ENCODE measurements at places on chromosomes 2 and 18. TPM values are rescaled to one million over a fixed set of nuclear protein-coding genes. Genes with fewer than 3 reads are reported as not detected.

Gene LMAN2L
- total RNA-seq = 14.7 TPM

Gene MERTK
- 76.5 TPM for total RNA-seq

Gene SLC30A3
- total RNA-seq = 5.4 TPM

Gene PLEKHH2
- 18.3 TPM for total RNA-seq

Gene SERPINB7
- not detected for total RNA-seq

Gene OXER1
- total RNA-seq = 1.5 TPM

Gene PMAIP1
- total RNA-seq = 0.58 TPM

Gene SFXN5
- 31.2 TPM for total RNA-seq

Gene KIF5C
- total RNA-seq = 47.4 TPM

Gene RPRM
- total RNA-seq = 12.9 TPM

Gene C1QL2
- not detected for total RNA-seq

Gene RNF144A
- 71.6 TPM for total RNA-seq

Gene REG1A
- total RNA-seq = 8.5 TPM

Gene CDK5R2
- total RNA-seq = 1.7 TPM

Gene UGT1A7
- total RNA-seq = 2.8 TPM

Gene PAX8
- 10.1 TPM for total RNA-seq

Gene IL1A
- not detected for total RNA-seq

Gene DAPL1
- total RNA-seq = 59.3 TPM

Gene TTC39C
- total RNA-seq = 49.4 TPM

Gene PLCD4
- total RNA-seq = 1.2 TPM

Gene HOXD10
- not detected for total RNA-seq

Gene REG3A
- total RNA-seq = 1.7 TPM

Gene VWC2L
- total RNA-seq = not detected

Gene SNTG2
- total RNA-seq = 0.28 TPM

Gene LRRC30
- not detected for total RNA-seq

Gene GALR1
- 1.1 TPM for total RNA-seq

Gene PROKR1
- not detected for total RNA-seq

Gene SPATA3
- total RNA-seq = not detected

Gene RSAD2
- 4.3 TPM for total RNA-seq

Gene ATIC
- total RNA-seq = 83.2 TPM

Gene XDH
- total RNA-seq = not detected

Gene RTP5
- total RNA-seq = not detected

Gene PSD4
- total RNA-seq = 164 TPM

Gene IL36G
- not detected for total RNA-seq

Gene MYL1
- 0.49 TPM for total RNA-seq
